NCI-H1417 treated with DMSO at 0.1 percent for 48 hours (cell line): ENCODE measurements at places on chromosomes 11 and 22.

- DNase-seq, result no peak
Measured at GRCh38 chr11:78268591-78269410, 80.1 kb downstream of the USP35 start.

GRCh38 chr22:31995046-31995445, 48.0 kb upstream of the SLC5A1 start:
- DNase-seq, result no peak

DNA sequence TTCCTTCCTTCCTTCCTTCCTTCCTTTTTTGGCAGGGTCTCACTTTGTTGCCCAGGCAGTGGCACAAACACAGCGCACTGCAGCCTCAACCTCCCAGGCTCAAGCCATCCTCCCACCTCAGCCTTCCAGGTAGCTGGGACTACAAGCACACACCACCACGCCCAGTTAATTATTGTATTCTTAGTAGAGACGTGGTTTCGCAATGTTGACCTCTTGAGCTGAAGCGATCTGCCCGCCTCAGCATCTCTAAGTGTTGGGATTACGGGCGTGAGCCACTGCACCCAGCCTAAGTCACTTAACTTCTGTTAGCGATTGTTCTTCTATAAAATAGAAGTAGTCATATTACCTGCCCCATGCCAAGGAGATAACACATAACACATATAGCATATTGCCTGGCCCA, 2.8 kb upstream of the SYTL2 start:
- no peak for DNase-seq

DNA sequence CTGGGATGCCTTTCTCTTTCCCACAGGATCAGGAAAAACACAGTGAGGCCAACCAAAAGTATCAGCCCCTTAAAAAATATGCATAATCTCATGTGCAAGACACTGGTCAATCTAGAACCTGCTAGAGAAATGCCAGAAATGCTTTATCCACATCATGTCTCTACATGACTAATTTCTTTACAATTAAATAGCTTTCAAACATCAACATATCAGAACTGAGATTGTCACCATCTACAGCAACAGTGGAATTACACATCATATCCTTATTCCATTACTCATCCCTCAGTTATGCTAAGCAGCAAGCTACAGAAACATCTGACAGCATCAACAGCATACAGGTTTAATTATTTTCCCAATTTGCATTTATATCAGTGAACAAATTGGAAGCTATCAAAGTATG, 78.8 kb downstream of the DDIAS start:
- DNase-seq, result no peak

- no peak for DNase-seq
Measured at GRCh38 chr22:37199760-37200108, 11.7 kb upstream of the C1QTNF6 start.

GRCh38 chr11:57713835-57714234, 1.4 kb downstream of the TMX2 start:
- no peak for DNase-seq

- no peak for DNase-seq
Measured at GRCh38 chr11:46391578-46392420, at the start of gene CHRM4. Gene CHRM4 (minus strand): TSS chr11:46391776. CDS start chr11:46386557, 5,219 bp downstream.

GRCh38 chr11:1870721-1871466, 18.0 kb downstream of the LSP1 start:
- no peak for DNase-seq

GRCh38 chr11:130054966-130055365, 14.7 kb upstream of the APLP2 start:
- DNase-seq, result no peak

DNA sequence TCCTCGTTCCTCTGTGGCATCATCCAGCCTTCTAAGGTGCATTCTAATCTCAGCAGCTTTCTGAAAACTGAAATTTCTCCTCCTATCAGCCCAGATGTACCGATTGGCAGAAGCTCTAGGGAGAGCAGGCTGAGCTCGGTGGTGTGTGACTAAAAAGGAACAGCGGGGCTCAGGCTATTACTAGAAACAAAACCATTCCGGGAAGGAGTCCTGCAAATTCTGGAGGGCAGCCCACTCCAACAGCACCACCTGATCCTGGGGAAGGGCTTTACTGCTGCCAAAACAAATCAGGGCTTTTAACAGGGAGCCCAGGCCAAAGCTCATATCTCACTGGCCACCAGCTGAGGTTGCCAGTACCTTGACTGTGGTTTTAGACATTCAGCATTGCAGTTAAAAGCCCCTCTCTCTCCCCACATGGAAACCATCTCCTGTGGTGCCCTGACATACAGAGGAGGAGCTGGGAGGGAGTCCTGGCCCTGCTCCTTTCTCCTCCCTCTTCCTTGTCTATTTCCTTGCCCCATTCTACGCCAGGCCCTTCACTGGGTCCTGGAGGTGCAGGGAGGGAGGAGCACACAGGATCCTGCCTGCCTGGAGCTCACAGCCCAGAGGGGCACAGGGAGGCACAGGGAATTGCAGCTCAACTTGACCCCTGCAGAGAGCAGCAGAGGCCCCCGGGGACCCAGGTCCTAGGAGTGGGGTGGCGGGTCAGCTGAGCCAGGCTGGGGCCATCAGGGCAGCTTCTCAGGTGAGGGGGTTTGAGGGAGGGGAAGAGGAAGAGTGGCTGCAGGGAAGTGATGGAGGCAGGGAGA, 889 bp downstream of the PLAAT4 start:
- no peak for DNase-seq

DNA sequence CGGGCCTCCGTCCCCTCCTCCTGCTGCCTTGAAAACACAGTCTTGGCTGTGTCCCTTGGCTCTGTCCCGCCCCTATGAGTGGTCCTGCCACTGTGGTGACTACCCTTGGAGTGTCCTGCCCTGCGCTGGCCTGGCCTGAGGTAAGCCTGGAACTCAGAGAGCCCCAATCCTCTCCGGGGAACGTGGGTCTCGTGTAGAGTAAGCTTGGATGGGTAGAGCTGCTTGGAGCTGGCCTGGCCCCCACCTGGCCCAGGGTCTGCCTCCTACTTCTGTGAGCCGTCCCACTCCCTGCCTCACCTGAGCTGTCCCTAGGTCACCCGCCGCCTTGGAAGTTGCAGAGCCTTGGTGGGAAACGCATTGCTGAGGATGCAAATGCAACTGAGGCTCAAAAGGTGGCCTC, 347.1 kb downstream of the CTTN start:
- DNase-seq, result no peak

GRCh38 chr22:44024288-44024921, at the start of gene PARVB:
Gene PARVB (plus strand): TSS chr22:44024302. CDS start chr22:44024340, 38 bp downstream.
- DNase-seq, result no peak

- no peak for DNase-seq
Measured at GRCh38 chr11:111301842-111302118, 3.4 kb downstream of the POU2AF3 start.

DNA sequence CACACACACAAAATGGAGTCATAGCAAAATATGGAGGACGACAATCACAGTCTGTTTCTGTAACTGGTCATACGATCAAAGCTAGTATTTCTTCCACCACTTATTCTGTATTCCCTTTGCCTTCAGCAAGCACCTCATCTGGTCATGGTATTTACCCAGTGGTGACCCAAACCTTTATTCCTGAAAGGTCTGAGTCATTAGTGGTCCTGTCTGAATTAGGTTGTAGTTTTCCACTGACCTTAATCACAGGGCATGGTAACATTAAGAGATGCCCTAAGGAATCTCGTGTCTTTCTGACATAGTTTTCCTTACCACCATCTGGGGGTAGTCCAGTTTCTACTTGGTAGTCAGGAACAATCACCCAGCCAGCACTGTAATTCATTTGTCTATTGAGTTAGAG, 54.8 kb upstream of the CEP295 start:
- DNase-seq, result no peak

DNA sequence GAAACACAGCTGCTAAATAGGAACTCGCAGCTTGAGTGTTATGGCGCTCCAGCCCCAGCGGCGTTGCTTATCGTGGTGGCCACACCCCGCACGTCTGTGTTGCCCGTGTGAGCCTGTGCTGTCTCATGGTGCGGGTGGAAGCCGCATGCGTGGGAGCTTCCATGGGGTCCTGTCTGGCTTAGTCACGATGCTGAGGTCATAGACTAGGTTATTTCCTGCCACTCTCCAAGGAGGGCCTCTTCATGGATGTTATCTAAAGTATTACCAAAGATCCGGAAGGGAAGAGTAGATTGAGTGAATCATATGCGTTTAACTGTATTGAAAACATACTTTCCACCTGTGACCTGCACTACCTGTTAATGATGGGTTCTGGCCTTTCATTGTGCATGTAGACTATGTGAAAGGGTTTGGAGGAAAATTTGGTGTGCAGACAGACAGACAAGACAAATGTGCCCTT, 21.7 kb downstream of the CTTN start:
- no peak for DNase-seq

- DNase-seq, result no peak
Measured at GRCh38 chr11:16959602-16960001, 54.6 kb downstream of the PLEKHA7 start.

- DNase-seq, result no peak
Measured at GRCh38 chr11:39365809-39366436, 2093.5 kb downstream of the LRRC4C start.

DNA sequence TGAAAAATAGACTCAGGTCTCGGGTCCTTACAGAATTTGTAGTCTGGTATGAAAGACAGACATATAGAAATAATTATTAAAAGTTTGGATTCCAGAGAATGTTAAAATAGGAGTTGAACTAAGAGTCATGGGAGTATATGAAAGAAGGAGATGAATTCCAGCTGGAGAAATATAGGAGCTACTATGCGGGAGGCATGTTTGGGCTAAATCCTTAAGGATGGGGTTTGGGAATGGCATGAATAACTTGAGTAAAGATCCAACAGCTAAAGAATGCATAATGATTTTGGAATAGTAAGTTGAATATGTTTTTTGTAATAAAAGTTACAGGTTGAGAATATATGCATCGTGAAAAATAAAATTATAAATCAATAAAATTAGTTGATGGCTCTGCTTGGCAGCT, 129.4 kb upstream of the SLC5A12 start:
- DNase-seq, result no peak

DNA sequence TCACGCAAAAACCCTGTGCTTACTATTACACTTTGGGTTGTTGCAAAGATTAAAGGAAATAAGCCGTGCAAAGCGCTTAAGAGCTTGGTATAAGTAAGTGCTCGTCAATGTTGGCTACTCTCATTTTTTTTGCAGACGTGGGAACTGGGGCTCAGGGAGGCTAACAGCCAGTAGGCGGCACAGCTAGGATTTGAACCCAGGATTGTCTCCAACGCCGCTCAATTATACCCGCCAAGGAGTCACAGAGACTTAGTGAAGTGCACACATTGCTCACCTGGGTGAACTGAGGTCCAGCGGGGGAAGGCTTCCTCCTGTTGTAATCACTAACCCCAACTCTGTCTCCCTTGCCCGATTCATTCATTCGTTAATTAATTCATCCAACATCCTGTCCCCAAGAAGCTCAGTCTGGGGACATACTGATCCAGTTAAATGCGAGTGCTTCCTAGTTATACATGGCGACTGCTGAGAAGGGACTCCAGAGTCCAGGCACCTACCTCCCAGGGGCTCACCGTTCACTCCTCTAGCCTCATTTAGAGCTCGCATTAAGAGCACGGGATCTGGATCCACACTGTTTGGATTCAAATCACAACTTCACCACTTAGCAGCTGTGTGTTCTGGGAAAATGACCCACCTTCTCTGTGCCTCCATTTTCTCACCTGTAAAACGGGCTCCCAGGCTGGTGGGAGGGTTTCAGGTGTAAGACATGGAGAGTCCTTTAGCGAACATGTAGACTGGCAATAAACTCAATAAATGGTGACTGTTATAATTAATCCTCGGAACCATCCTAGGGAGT, 838 bp upstream of the MTFP1 start:
- DNase-seq, result no peak

- DNase-seq, result no peak
Measured at GRCh38 chr22:44050766-44051355, 26.8 kb downstream of the PARVB start.

GRCh38 chr11:66920978-66921784, 37.0 kb downstream of the PC start:
- DNase-seq, result no peak

- no peak for DNase-seq
Measured at GRCh38 chr11:128938156-128938885, 4.3 kb downstream of the TP53AIP1 start.

DNA sequence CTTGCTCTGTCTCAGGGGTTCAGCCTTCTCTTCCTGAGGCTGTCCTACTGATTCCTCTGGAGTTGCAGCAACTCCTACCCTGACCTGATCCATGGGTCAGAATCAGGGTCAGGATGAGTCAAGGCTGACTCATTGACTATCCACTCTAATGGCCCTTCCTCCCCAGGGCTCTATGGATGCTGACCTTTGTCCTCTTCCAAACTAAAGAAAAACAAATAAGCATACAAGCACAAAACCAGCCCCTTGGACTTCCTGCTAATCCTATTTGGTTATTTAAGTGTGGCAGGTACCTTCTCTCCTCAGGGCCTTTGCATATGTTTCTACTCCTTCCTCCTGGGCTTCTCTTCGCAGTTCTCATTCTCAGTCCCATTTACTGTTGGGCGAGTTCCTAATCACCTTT, 204.5 kb upstream of the NAV2 start:
- DNase-seq, result no peak

DNA sequence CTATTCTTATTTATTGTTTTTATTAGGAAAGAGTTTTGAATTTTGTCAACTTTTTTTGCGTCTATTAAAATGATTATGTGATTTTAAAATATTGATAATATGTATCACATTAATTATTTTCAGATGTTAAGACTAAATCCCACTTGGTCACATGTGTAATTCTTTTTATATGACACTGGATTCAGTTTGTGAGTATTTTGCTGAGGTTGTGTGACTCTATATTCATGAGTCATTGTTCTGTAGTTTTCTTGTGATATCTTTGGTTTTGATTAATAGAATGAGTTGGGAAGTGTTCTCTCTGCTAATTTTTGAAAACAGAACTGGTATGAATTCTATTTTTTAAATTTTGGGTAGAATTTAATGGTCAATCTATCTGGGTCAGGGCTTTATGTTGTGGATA, 317.9 kb downstream of the ETS1 start:
- DNase-seq, result no peak

- no peak for DNase-seq
Measured at GRCh38 chr11:121716060-121716459, 263.3 kb upstream of the SORL1-AS1 start.

DNA sequence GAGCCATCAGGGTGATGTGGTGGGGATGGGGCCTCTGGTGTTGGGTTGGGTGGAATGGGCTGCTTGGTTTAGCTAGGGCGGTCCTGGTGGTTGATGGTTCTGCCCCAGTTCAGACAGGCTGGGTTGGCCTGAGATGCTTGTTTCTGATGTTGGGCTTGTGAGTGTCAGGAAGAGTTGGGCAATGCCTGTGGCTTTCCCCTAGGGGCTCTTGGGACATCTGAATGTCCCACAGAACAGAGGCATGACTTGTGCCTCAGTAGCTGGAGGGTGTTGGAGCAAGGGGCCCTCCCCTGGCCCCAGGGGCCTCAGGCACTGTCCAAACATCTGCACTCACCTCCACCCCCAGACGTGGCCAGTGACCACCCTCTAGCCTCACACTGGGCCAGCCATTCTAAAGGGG, 14.0 kb upstream of the CTSD start:
- no peak for DNase-seq

GRCh38 chr11:126433989-126434949, 78.8 kb downstream of the ST3GAL4 start:
- no peak for DNase-seq

DNA sequence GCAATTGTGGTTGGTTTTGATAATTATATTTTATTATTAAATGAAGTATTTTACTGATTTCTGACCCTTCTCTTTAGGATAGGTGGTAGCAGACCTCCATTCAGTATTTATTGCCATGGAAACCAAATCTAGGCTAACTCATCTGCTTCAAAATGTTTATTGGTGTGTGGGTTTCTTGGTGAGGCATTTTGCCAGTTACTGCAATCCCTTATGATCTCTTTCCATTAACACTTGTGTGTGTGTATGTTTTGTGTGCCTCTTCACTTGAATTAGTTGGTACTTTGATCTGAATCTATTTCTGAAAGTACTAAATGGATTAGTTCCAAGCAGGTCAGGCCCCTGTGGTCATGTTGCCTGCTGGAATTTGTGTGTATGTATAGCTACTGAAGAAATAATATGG, 184.4 kb upstream of the C11orf87 start:
- DNase-seq, result no peak
